ENCODE measurements at places on chromosomes 16 and 17.

DNA sequence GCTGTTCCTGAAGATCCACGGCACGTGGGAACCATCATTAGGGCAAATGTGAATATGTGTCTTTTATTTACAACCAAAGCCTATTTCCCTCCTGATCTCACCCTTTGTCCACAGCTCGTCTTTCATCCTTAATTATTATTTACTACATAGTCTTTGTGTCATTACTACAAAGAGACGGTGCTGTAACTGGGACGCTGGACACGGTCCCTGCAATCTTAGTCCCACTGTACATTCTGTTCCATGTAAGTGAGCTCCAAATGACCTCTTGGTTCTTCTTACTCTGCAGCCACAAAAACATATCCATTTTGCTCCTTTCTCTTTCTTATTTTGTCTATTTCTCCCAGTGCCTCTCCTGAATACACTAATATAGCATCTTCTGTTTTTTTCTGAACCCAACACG is 12.7 kb upstream of the KRT23 start:
- no peak for DNase-seq

DNA sequence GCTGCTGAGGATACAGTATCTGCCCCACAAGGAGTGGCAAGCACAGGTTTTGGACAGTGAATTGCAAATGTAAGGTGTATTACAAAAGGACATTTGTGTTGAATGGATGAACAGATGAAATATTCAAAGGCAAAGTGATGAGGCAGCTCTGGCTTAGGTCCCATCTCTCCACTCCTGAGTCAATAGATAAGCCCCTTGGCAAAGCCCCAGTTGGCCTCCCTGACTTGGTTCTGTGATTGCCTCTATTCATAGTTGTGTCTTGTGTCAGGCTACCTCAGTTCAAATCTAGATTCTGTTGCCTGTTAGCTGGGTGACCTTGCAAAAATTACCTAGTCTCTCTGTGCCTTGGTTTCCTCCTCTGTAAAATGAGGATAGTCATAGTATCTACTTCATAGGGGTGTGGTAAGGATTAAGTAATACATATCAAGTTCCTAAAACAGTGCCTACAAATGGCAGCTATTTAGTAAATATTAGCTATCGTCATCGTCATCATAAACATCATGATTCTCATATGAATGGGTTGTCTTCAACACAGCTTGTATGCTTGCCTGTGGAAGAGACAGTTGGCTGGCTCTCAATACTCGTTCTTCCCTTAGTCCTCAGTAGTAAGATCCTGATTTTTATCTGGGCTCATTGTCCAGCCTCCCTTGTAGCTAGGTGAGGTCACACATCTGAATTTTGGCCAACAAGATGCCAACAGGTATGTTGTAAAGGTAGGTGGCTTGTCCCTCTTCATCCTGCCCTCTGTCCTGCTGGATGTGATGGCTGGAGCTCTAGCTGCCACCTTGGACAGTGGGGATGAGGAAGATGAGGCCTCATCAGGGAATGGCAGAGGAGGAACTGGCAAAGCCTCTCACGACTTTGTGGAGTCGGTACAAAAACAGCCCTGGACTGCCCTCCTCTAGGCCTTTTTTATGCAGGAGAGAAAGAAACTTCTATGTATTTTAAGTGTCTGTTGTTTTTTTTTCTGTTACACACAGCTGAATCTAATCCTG is 2.1 kb upstream of the MFAP4 start:
- no peak for DNase-seq

DNA sequence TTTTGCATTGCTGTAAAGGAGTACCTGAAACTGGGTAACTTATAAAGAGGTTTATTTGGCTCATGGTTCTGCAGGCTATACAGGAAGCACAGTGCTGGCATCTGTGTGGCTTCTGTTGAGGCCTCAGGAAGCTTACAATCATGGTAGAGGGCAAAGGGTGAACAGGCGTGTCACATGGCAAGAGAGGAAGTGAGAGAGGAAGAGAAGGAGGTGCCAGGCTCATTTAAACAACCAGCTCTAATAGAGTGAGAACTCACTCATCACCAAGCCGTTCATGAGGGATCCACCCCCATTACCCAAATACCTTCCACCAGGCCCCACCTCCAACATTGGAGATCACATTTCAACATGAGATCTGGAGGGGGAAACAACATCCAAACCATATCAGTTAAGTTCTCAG is 16.4 kb upstream of the CLEC19A start:
- no peak for DNase-seq

- no peak for DNase-seq
Measured at GRCh38 chr16:16164243-16164642, 59.1 kb downstream of the ABCC6 start.

- DNase-seq, result no peak
Measured at GRCh38 chr17:1880851-1881630, 51.2 kb downstream of the RPA1 start.

GRCh38 chr16:17585449-17586074 is 114.8 kb upstream of the XYLT1 start:
- DNase-seq, result no peak
